ENCODE measurements at places on chromosomes 6 and 20.

GRCh38 chr20:36214684-36215256, 21.5 kb upstream of the AAR2 start:
- no peak for DNase-seq

- no peak for DNase-seq
Measured at GRCh38 chr20:61900011-61900944, 165.4 kb downstream of the TAF4 start.

DNA sequence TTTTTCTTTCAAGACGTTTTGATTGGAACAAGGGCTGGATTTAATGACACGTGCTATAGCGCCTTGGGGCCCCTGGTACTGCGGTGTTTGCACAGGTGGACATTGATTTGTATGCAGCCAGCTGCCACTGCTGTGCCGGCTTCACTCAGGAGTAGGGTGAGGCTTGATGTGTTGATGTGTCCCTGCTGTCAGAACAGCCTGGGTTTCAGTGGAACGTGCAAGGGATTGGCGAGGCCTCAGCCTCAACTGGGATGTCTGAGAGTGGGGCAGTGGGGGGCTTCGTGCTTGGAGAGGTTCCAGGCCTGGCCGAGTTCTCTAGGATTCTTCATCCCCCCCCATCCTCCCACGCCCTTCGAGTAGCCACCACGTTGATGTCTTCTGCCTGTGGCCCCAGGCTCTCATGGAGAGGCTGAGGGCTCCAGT, 23.0 kb downstream of the PYGB start:
- DNase-seq, result no peak

DNA sequence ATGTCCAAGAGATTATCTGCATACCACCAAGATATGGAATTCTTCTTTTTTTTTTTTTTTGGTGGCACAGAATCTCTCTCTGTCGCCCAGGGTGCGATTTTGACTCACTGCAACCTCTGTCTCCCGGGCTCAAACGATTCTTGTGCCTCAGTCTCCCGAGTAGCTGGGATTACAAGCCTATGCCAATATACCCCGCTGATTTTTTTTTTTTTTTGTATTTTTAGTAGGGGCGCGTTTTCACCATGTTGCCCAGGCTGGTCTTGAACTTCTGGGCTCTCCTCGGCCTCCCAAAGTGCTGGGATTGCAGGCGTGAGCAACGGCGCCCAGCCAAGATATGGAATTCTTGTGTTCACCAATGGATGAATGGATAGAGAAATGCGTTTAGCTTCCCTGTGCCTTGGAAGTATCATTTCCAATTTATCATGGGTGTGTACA, 31.0 kb downstream of the POM121L2 start:
- DNase-seq, result no peak
